ENCODE measurements at places on chromosomes 6 and 20.

DNA sequence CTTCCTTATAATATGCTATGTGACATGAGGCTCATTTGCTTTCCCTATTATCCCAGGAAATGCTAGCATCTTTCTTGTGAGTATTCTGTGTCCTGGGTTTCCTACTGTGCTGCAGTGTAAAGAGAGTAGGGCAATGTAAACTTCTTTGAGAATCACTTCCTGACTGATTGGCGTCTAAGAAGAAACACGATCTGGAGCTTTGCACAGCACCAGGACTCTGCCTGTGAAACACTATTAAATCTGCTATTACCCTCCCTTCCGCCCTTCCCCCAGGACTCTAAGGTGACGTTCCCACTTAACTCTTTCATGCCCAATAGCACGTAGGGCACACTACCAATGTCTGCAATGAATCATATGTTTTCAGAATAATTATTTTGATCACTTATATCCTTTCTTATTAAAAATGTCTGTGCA is 607.3 kb upstream of the CITED2 start:
- no peaks in the 10 kb centered on the region for H3K4me1 ChIP-seq
- H3K27me3 ChIP-seq = no peaks in the 10 kb centered on the region
- H3K36me3 ChIP-seq = no peaks in the 10 kb centered on the region
- peak; percentile 4 for DNase-seq
- no peak overlapping the region for H3K4me3 ChIP-seq

DNA sequence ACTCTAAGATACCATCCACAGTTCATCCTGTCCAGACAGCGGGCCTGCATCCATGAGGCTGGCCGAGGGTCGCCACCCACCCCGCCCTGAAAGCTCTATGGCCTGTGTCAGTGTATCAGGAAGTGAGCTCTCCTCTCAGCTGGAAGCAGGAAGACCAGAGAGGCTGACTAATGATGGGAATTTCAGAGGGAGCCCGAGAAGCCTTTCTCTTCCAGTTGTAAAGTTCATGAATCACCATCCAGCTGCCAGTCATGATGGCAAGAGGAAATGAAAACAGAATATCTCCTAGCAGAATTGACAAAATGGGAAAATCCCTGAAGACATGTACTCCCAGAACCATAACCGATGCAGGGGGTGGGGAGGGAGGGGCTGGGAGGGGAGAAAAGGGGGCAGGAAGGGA is 109.6 kb upstream of the RPS6KA2 start:
- DNase-seq = no peak
- H3K4me3 ChIP-seq = no peak overlapping the region

GRCh38 chr20:55175081-55175480 is 699.7 kb downstream of the DOK5 start:
- DNase-seq = no peak
- no peak overlapping the region for H3K4me3 ChIP-seq
- no peaks in the 10 kb centered on the region for H3K27me3 ChIP-seq
- no peak overlapping the region for H3K27ac ChIP-seq

- H3K27me3 ChIP-seq = no peaks in the 10 kb centered on the region
- no peaks in the 10 kb centered on the region for H3K4me1 ChIP-seq
- no peaks in the 10 kb centered on the region for H3K36me3 ChIP-seq
- H3K4me3 ChIP-seq = no peak overlapping the region
These were observed 1288.1 kb upstream of the MAP3K7 start for GRCh38 chr6:91874971-91875370.

DNA sequence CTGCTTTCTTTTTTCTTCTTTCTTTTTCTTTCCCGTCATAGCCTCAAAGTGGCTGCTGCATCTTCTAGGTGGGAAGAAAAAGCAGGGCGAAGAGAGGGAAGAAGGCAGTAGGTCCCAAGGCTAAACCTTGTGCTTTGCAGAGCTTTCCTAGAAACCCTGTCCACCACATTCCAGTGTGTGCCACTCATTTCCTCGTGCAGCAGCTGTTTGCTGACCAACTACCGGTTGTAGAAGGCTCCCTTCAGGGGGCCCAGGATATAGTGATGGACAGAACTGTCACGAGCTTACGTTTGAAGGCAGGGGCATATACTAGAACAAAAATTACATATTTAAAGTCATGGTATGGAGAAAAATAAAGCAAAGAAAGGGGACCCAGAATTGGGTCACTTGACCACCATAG is 103.0 kb downstream of the SASH1 start:
- no peaks in the 10 kb centered on the region for H3K36me3 ChIP-seq
- DNase-seq = no peak
- H3K4me3 ChIP-seq = no peak overlapping the region
- no peaks in the 10 kb centered on the region for H3K27me3 ChIP-seq
- no peak overlapping the region for H3K27ac ChIP-seq

DNA sequence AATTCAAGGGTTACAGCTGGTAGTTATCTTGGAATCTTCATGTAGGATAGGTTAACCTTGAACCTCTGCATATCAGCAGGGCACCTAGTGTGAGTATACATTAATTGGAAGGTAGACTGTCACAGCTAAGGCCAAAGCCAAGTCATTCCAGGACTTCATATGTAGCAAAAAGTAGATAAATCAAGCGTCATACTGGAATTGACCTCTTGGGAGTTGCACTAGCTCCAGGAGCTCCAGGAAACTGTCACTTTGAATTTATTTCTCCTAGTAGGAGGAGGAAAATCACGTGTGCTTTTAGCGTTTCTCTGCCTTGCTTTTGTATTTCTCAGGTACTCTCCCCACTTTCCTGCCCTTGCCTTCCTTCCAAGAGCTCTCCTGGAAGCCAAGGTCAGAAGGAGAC is 30.3 kb downstream of the RIPOR2 start:
- peak overlapping the region; percentile 23 for H3K27ac ChIP-seq
- peaks cover 47% of the 10 kb centered on the region for H3K36me3 ChIP-seq
- H3K4me1 ChIP-seq = peaks cover 69% of the 10 kb centered on the region
- H3K4me3 ChIP-seq = no peak overlapping the region
- DNase-seq = no peak
- H3K27me3 ChIP-seq = no peaks in the 10 kb centered on the region
